ENCODE measurements at places on chromosomes 5 and 9.

DNA sequence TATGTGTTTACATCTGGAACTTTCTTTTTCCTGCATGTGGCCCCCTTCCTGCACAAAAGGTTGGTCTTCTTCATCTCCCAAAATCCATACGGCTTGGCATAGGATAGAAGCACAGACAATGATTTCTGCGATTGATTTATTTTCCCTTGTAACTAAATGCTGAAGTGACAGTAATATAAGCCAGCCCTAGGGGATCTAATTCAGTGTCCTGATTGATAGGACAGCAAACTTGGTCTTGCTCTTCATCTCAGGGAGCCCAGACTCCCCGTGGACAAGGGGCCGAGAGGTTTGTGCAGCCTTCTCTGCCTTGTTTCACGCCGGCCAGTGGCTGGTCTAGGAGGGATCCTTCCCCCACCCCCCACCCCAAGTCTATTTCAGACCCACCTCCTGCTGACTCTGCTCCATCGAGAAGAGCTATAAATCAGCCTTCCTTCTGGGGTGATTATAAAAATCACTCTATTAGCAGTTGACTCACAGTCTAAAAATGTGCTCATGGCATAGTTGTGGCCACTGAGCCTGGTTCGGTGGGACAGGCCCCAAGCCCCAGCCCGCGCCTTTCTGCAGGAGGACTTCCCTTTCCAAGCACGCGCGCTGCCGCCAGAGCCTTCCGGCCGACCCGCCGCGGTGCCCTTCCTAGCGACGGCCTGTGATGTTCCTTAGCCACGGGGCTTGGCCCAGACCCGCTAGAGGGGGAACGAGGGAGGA lies 89.8 kb upstream of the COL5A1 start:
- H3K27me3 ChIP-seq = no peaks in the 10 kb centered on the region
- H3K27ac ChIP-seq = no peak overlapping the region
- no peaks in the 10 kb centered on the region for H3K4me1 ChIP-seq
- no peak overlapping the region for H3K4me3 ChIP-seq

GRCh38 chr9:17783227-17783626 lies 204.4 kb downstream of the SH3GL2 start:
- no peaks in the 10 kb centered on the region for H3K27me3 ChIP-seq
- no peak overlapping the region for H3K4me3 ChIP-seq
- H3K4me1 ChIP-seq = no peaks in the 10 kb centered on the region
- no peaks in the 10 kb centered on the region for H3K36me3 ChIP-seq
- H3K27ac ChIP-seq = no peak overlapping the region

DNA sequence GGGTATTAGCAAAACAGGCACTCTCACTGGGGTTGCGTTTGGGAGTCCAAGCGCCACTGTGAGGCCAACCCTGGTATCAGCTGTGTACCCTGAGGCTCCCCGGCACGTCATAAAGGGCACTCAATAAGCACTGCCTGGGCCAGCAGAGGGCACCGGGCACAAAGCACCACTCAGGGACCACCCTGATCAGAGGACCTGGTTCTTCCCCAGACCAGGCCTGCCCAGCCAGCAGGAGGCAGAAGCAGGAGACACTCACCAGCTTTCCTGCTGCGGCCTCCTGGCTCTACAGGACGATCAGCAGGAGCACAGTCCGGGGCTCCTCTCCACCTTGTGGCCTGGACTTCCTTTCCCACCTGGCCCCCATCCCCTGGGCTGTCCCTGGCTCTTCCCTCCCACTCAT lies 12.6 kb downstream of the MGAT1 start:
- H3K27me3 ChIP-seq = no peaks in the 10 kb centered on the region
- peaks cover 58% of the 10 kb centered on the region for H3K36me3 ChIP-seq
- no peak overlapping the region for H3K27ac ChIP-seq
- no peak for DNase-seq
- H3K4me3 ChIP-seq = no peak overlapping the region
- H3K4me1 ChIP-seq = peaks cover 9% of the 10 kb centered on the region

- peak overlapping the region; percentile 46 for H3K27ac ChIP-seq
- no peak for DNase-seq
- H3K4me3 ChIP-seq = no peak overlapping the region
- H3K4me1 ChIP-seq = peaks cover 10% of the 10 kb centered on the region
- peaks cover 72% of the 10 kb centered on the region for H3K27me3 ChIP-seq
- peaks cover 3% of the 10 kb centered on the region for H3K36me3 ChIP-seq
These were observed 2.4 kb downstream of the OTP start for GRCh38 chr5:77635917-77636640.

- no peak for DNase-seq
- peaks cover 34% of the 10 kb centered on the region for H3K27me3 ChIP-seq
- H3K36me3 ChIP-seq = no peaks in the 10 kb centered on the region
- no peak overlapping the region for H3K27ac ChIP-seq
These were observed 257.4 kb upstream of the NFIL3 start for GRCh38 chr9:91680998-91681397.

- no peaks in the 10 kb centered on the region for H3K36me3 ChIP-seq
- peaks cover 63% of the 10 kb centered on the region for H3K27me3 ChIP-seq
- H3K4me3 ChIP-seq = peak overlapping the region; percentile 28
- H3K27ac ChIP-seq = no peak overlapping the region
- no peak for DNase-seq
- peaks cover 28% of the 10 kb centered on the region for H3K4me1 ChIP-seq
These were observed 926 bp upstream of the MYO10 start for GRCh38 chr5:16936989-16937438.

DNA sequence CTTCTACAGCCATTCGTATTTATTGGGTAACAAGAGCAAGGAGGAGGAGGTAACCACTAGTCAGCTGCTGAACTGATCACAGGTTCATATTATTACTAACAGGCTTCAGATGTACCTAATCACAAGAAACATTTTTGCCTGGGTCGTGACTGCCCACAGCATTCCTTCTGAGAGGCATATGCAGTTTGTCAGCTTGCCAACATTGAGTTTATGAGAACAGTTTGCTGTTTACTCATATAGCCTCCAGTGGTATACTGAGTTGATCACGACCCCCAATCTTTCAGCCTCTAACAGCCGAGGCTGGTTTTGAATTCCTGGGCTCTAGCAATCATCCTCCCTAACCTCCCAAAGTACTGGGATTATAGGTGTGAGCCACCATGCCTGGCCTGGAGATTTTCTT lies 693.6 kb downstream of the TLE1 start:
- no peak overlapping the region for H3K27ac ChIP-seq
- H3K36me3 ChIP-seq = no peaks in the 10 kb centered on the region
- H3K4me1 ChIP-seq = no peaks in the 10 kb centered on the region
- H3K27me3 ChIP-seq = no peaks in the 10 kb centered on the region

DNA sequence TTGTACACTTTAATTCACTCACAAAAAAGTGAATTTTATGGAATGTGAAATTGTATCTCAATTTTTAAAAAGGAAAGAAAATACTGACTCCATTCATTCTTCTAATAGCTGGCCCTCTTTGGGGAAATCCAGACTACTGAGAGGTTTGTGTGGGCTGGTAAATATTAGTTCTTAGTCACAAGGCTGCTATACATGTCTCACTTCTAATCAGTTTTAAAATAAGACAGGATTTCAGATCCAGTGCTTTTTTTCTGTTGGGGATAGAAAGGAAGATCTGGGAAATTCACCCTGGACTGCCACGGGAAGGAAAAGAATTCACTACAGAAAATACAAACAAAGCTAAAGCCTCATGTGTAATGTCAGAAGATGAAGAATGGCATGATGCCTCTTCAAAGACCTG lies 32.7 kb upstream of the ADAMTSL1 start:
- no peak for DNase-seq
- peaks cover 13% of the 10 kb centered on the region for H3K27me3 ChIP-seq
- H3K4me3 ChIP-seq = no peak overlapping the region

DNA sequence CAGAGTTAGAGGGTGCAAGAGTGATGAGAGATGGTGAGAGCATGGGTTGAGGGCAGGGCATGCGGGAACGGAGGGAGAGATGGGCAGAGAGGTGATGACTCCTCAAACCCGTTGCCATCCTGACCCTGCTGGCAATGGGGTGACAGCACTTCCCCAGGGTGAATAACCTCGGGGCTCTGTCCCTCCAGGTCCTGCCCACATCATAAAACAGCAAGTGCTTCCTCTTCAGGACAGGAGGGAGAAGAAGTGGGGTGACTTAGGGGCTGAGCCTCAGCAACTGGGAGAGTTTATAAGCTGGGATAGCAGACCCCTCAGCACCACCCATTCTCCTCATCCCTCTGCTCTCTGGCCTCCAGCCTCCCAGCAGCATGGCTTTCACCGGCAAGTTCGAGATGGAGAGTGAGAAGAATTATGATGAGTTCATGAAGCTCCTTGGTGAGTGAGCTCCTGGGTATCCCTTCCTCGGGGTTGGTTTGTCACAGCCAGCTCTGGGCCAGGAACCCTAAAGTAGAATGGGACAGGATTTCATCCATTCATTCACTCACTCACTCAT lies at the start of gene FABP6:
Gene FABP6 (plus strand): TSS at position 317 of the 553 bp plus-strand sequence. CDS start 52 bp downstream, at position 369.
- no peak within 1 kb of the TSS for H3K4me3 ChIP-seq
- H3K27me3 ChIP-seq = no peaks in the 10 kb centered on the region
- no peak for DNase-seq

DNA sequence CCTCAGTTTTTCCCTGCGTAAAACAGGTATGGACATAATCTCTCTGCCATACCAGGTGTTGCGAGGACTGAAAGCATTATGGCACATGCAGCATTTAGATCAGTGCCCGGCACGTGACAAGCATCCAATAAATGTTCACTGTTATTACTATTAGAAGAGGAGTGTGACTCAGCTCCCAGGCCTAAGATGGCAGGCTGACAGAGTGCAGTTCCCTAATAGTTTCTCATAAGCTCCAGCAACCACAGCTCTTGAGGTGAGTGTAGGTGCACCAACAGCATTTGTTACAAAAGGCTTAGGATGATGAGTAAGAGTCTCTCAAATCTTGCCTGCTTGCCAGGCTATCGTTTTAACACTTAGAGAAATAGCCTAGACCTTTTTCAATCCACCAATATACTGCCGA lies 28.9 kb upstream of the GLIS3 start:
- no peak overlapping the region for H3K4me3 ChIP-seq
- H3K27ac ChIP-seq = no peak overlapping the region
- no peak for DNase-seq
- no peaks in the 10 kb centered on the region for H3K36me3 ChIP-seq

- H3K36me3 ChIP-seq = no peaks in the 10 kb centered on the region
- H3K4me1 ChIP-seq = no peaks in the 10 kb centered on the region
- no peak overlapping the region for H3K4me3 ChIP-seq
- no peak for DNase-seq
- no peaks in the 10 kb centered on the region for H3K27me3 ChIP-seq
These were observed 741.4 kb downstream of the TAF11L14 start for GRCh38 chr5:18375641-18376040.

- H3K4me3 ChIP-seq = no peak overlapping the region
- peaks cover 14% of the 10 kb centered on the region for H3K27me3 ChIP-seq
- no peaks in the 10 kb centered on the region for H3K4me1 ChIP-seq
- no peak overlapping the region for H3K27ac ChIP-seq
These were observed 40.0 kb downstream of the PSD2 start for GRCh38 chr5:139835656-139836055.

DNA sequence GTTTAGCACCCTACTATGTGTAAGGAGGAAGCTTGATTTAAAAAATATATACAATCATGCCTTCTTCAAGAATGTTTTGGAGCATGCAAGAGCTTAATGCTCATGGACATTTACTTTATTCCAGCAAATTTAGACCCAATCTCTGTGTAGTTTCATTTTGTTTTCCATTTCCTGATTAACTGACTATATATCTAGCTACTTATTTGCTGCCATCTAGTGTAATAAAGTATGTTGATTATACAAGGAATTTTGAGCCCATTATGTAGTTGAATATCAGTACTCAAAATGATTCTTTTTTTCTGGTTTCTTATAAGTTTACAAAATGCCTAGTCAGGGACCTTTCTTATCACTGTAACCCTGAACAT lies 100.0 kb upstream of the CCDC152 start:
- H3K4me1 ChIP-seq = peaks cover 2% of the 10 kb centered on the region
- no peak overlapping the region for H3K27ac ChIP-seq
- H3K4me3 ChIP-seq = no peak overlapping the region

- H3K27ac ChIP-seq = peak within 1 kb of the TSS; percentile 88
- H3K4me3 ChIP-seq = peak within 1 kb of the TSS; percentile 91
These were observed at the start of gene VCP for GRCh38 chr9:35072461-35073278. Gene VCP (minus strand): TSS chr9:35072625. CDS start chr9:35072353, 272 bp downstream.

DNA sequence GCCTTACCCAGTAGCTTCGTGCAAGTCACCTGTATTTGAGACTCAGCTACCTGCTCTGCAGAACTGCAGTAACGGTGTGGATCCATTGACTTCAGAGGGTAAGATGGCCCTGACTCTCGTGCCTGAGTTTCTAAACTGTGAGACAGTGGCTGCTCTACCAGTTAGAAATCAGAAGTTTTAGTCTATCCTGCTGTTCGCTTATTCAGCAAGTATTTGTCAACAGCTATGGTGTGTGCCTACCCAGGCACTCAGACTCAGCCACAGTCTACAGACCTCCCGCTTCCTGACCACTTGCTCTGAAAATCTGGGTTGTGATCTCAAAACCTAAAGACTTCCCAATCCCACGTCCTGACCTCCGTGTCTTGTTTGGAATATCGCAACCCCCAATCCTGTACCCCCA lies 13.5 kb downstream of the AQP3 start:
- no peak overlapping the region for H3K27ac ChIP-seq
- H3K4me1 ChIP-seq = peaks cover 10% of the 10 kb centered on the region
- H3K36me3 ChIP-seq = no peaks in the 10 kb centered on the region
- no peak overlapping the region for H3K4me3 ChIP-seq

- H3K27ac ChIP-seq = no peak overlapping the region
- H3K4me1 ChIP-seq = no peaks in the 10 kb centered on the region
- no peak for DNase-seq
- peaks cover 3% of the 10 kb centered on the region for H3K27me3 ChIP-seq
- no peak overlapping the region for H3K4me3 ChIP-seq
These were observed 19.4 kb downstream of the DTWD2 start for GRCh38 chr5:118968925-118969375.

GRCh38 chr5:126936775-126937418 lies 93.5 kb downstream of the MARCHF3 start:
- no peaks in the 10 kb centered on the region for H3K36me3 ChIP-seq
- no peaks in the 10 kb centered on the region for H3K4me1 ChIP-seq
- no peaks in the 10 kb centered on the region for H3K27me3 ChIP-seq
- no peak overlapping the region for H3K4me3 ChIP-seq

GRCh38 chr9:108053555-108054061 lies 564.0 kb upstream of the KLF4 start:
- H3K4me3 ChIP-seq = no peak overlapping the region
- no peaks in the 10 kb centered on the region for H3K4me1 ChIP-seq
- H3K27me3 ChIP-seq = no peaks in the 10 kb centered on the region
- DNase-seq = no peak
- no peak overlapping the region for H3K27ac ChIP-seq

- no peak overlapping the region for H3K27ac ChIP-seq
- no peak for DNase-seq
- H3K4me1 ChIP-seq = no peaks in the 10 kb centered on the region
- H3K36me3 ChIP-seq = no peaks in the 10 kb centered on the region
- H3K27me3 ChIP-seq = peaks cover 4% of the 10 kb centered on the region
These were observed 425.6 kb downstream of the PDE4D start for GRCh38 chr5:59467969-59468368.

DNA sequence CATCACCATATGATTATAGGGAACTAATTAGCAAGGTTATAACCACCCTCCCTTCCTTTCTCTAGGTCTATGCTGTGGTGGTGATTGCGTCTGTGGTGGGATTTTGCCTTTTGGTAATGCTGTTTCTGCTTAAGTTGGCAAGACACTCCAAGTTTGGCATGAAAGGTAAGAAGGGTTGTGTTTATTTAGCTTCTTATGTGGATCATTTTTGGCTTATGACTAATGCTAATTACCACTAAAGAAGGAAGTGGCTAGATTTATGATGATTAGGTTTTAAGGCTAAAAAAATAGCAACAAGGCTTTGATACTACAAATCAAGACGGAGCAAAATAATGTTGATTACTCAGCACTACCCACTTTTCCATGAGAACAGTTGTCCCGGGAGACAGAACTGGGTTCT lies 82.4 kb downstream of the NTRK2 start:
- no peak for DNase-seq
- peaks cover 26% of the 10 kb centered on the region for H3K4me1 ChIP-seq
- H3K4me3 ChIP-seq = no peak overlapping the region
- no peaks in the 10 kb centered on the region for H3K36me3 ChIP-seq
- H3K27ac ChIP-seq = no peak overlapping the region
